Stimulated activated CD8-positive, alpha-beta memory T cell treated with anti-CD3 and anti-CD28 coated beads, Interleukin-4, amount 100 ng/mL, for 4 hours (primary cell): ENCODE measurements at places on chromosomes 4 and X.

- DNase-seq, result no peak
Measured at GRCh38 chrX:153539171-153539978, 21.9 kb downstream of the ATP2B3 start.

- DNase-seq, result no peak
Measured at GRCh38 chrX:54067766-54068165, 23.5 kb upstream of the PHF8 start.

- DNase-seq, result no peak
Measured at GRCh38 chr4:158854236-158854635, 85.4 kb downstream of the FNIP2 start.

GRCh38 chr4:182022909-182023308, 220.3 kb upstream of the TENM3 start:
- no peak for DNase-seq

DNA sequence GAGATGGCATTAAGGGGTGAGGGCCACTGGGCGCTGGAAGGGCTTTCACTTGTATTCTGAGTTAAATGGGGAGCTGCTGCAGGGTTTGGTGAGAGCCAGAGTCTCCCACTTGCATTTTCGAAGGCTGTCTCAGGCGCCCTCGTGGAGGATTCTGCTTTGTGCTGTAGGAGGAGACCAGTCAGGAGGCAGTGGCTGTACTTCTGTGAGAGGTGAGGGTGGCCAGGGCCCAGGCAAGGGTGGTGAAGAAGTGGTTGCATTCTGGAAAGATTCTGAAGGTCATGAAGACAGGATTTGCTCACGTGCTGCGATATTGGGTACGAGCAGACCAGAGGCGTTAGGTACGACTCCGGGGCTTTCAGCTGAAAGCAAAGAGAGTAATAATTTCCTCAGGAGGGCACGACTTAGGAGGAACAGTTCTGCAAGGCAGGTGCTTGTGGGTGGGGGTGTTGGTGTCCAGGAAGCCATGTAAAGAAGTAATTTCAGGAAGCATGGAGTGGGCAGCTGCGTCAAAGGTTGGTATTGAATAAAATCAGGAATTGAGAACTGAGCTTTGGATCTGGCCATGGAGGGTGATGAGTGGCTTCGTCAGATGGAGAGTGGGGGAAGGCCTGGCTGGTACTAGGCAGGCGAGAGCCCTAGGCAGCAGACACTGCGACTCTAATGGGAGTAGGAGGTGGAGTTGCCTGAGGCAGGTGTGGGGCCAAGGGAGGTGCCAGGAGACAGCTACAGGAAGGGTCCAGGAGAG, 18.2 kb downstream of the PIGG start:
- no peak for DNase-seq

DNA sequence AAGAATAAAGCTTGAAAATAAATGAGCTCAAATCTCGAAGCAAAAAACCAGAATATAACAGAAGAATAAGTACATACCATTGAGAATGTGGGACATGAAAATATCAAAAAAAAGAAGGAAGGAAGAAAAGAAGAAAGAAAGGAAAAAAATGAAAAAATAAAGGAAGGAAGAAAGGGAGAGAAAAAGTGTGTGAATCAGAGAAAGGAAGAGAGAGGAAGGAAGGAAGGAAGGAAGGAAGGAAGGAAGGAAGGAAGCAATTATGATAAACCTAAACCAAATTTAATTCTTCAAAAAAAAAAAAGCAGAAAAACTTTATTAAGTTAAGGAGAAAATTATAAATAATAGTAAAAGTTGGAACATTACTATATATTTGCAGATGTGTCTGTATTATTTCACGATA, 949.8 kb downstream of the NLGN4X start:
- DNase-seq, result no peak

DNA sequence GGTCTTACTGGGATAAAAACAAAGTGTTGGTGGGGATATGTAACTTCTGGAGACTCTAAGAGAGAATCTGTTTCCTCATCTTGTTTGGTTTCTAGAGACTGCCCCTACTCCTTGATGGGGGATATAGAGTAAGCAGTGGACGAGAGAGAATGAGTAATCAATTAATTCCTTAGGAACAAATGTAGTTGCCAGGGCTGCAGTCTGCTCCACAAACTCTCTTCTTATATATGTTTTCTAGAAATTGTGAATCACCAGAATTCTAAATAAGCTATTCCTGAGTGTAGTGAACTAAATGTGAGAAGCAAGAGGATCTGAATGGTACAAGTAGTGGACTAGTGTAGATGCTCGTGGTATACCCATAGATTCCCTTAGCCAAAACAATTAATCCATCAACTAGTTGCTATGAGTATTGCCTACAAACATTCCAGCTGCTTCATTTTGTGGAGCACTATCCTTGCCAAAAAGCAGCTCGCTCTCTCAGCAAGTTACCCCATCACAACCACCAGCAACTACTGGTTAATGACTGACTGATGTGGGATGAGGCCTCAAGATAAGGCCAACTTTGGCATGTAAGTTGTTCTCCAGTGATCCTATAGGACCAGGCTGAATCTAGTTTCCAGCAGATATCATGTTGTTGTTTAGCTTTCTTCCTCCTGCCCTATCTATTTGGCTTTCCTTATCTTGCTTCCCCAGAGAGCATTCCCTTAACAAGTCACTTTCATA, 273.0 kb downstream of the SLC7A11 start:
- DNase-seq, result no peak

- DNase-seq, result no peak
Measured at GRCh38 chrX:123476611-123477219, 256.1 kb downstream of the THOC2 start.

GRCh38 chr4:165723051-165723795, 149.8 kb upstream of the TLL1 start:
- no peak for DNase-seq

GRCh38 chrX:65987811-65988210, 52.1 kb downstream of the VSIG4 start:
- no peak for DNase-seq

DNA sequence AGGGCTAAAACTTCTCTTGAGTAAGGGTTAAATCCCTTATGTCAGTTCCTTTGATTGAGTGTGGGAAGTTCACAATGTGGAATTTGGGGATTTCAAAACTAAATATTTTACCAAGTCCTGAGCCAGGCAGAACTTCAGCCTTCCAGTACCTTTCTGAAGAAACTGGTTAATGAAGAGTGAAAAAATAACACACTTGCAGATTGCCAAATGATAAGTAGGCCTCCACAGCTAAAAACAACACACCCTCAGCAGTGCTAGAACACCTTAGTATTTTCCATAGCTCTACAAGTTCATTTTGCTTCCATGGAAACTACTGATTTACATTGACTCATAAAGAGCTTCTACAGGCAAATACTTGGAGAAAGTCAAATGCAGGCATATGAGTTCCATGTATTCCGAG, 326.8 kb downstream of the ZNF674 start:
- no peak for DNase-seq

GRCh38 chrX:77505227-77505626, 58.0 kb downstream of the FGF16 start:
- DNase-seq, result no peak

GRCh38 chr4:95432466-95432865, 116.3 kb downstream of the UNC5C start:
- no peak for DNase-seq

DNA sequence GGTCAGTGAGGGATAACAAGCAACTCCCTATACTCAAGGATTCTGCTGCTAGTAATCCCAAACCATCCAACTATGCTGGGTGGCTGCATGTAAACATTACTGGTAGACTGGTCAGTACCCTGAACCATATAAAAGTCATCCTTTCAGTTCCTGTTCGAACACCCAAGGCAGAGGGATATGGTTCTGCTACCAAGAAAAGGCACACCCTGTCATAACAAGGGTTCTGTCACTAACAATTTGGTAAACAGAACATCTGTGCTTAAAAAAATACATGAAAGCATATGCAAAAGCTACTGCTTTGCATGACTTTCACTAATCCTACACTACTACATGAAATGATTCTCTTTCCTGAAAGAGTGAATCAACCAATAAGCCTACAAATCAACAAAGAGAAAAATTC, 76.8 kb upstream of the MCF2 start:
- no peak for DNase-seq

GRCh38 chr4:184951668-184952160, 66.6 kb upstream of the HELT start:
- DNase-seq, result no peak

GRCh38 chr4:185778307-185778706, 33.7 kb downstream of the SORBS2 start:
- DNase-seq, result no peak

DNA sequence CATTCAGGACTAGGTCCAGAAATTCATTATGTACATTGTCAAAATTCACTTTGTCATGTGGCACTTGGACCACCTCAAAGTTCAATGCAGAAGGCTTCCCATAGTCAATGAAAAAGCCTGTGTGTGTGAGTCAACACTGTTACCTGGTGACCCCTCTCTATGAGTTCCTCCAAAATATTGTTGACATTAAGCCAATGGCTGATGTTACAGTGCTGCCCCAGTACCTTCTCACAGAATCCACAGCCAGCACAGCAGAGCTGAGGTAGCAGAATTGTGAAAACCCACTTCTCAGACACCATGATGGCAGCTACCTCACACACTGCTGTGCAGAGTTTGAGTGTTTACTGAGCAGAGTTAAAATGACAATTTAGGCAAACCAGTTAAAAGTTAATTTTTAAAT, 22.4 kb upstream of the UGT2B4 start:
- DNase-seq, result no peak

GRCh38 chr4:21898101-21898500, 50.5 kb downstream of the KCNIP4 start:
- no peak for DNase-seq

- DNase-seq, result no peak
Measured at GRCh38 chr4:169167957-169168858, 102.5 kb downstream of the SH3RF1 start.

GRCh38 chr4:79292008-79292407, 33.9 kb downstream of the NAA11 start:
- no peak for DNase-seq

GRCh38 chrX:49850028-49850427, 20.9 kb downstream of the PAGE4 start:
- DNase-seq, result no peak

- DNase-seq, result no peak
Measured at GRCh38 chrX:49039598-49040375, 3.4 kb downstream of the TFE3 start.

- DNase-seq, result no peak
Measured at GRCh38 chrX:38654302-38654701, 93.0 kb downstream of the TSPAN7 start.

- no peak for DNase-seq
Measured at GRCh38 chr4:119038116-119038841, 97.4 kb upstream of the MYOZ2 start.
